ENCODE measurements at places on chromosomes 6 and 20. TPM values are rescaled to one million over a fixed set of nuclear protein-coding genes. Genes with fewer than 3 reads are reported as not detected.

- ATAC-seq = no peak
Measured at GRCh38 chr6:17869753-17870050, 117.7 kb downstream of the KIF13A start.

Gene ADGRB3
- total RNA-seq = 0.20 TPM

Gene MEP1A
- total RNA-seq = not detected

Gene PROKR2
- not detected for total RNA-seq

Gene FANCE
- total RNA-seq = 10.4 TPM

- ATAC-seq = no peak
Measured at GRCh38 chr6:78947962-78948361, 80.6 kb downstream of the IRAK1BP1 start.

Gene TREML2
- total RNA-seq = 0.04 TPM

DNA sequence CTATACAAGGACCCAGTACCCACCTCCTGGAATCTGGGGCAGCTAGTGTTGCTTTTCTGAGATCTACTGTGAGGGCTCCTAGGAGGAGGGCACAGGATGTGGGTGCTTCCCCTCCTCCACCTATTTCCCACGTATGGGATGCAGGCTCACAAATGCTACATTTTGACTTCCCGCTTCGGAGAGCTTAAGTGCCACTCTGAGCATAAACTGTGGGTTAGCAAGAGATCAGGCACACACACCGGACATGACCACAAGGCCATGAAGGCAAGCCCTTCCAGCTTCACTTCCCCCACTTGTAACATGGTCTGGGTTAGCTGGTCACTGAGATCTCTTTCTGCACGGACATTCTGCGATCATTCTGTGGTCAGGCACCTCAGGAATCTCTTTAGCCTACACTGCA is 15.7 kb upstream of the TGM3 start:
- no peak for ATAC-seq

Gene TRIM39
- total RNA-seq = 9.6 TPM

DNA sequence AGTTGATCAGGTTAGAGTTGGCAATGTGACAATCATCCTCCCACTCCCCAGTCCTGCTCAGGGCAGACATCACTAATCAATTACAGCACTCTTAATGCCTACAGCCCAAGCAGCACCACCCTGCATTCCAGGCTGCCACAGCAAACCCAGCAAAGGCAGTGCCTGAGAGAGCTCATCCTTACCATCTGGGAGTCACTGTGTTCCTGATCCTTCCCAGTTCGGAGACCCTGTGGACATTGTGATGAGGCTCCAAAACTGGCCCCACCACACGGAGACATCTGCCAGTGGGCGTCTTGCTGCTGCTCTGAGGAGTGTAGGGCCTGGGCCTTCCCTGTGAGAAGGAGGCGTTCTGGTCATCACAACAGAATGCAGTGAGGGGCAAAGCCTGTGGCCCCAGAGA is 216.5 kb upstream of the CST7 start:
- ATAC-seq = no peak

DNA sequence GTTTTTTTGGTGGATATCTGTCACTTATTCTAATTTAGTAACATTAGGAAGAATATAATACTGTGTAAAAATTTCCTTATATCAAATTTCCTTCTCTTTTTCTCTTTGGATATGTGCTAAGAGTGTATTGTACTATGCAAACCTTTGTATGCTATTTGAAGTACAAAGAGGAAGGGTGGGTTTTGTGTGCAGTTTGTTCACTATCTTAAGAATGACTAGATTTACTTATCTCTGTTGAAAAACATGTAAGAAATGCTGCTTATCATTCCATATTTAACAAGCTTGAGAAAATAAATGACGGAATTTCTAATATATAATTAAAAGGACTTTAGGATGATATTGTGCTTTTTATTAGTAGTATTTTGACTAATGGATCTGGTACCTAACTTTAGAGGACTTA is 13.1 kb downstream of the CD2AP start:
- no peak for ATAC-seq

- ATAC-seq = no peak
Measured at GRCh38 chr6:84554074-84554473, 210.3 kb downstream of the TBX18 start.

GRCh38 chr6:79465381-79465780 is 71.8 kb downstream of the LCA5 start:
- ATAC-seq = no peak

DNA sequence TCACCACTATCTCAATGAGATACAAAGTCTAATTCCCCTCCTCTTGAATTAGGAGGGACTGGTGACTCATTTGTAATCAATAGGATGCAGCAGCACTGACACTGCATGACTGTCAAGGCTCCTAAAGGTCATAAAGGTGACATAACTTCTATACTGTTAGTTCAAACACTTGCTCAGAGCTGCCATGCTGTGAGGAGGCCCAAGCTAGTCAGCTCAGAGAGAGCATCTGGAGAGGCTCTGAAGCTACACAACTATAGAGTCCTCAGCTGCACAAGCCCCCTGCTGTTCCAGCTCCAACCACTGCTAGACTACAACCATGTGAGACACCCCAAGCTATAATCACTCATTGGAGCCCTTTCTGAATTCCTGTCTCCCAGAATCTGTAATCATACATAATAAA is 17.0 kb upstream of the HEY2 start:
- ATAC-seq = no peak

GRCh38 chr6:72238900-72239299 is 352.6 kb downstream of the RIMS1 start:
- ATAC-seq = no peak

DNA sequence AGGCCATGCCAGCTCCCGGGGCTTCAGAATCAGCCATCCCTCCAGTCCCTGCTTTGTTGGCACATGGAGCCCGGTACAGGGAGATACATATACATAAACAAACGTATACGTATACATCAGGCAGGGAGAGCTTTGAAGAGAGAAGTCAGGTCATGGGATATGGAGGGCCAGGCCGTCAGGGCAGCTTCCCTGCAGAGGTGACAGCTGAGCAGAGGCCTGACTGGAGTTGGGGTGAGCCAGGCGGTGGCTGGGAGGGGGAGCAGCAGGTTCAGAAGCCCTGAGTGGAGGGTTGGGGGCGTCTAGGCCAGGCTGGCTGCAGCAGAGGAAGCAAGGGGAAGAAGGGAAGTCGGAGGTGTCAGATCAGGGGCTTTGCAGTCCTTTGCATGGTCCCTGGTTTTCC is 61.7 kb downstream of the STK35 start:
- no peak for ATAC-seq

Gene C6orf136
- 10.0 TPM for total RNA-seq

GRCh38 chr6:40999569-40999968 is 39.5 kb downstream of the UNC5CL start:
- ATAC-seq = peak; percentile 48

Gene PRSS35
- not detected for total RNA-seq

Gene BTNL2
- total RNA-seq = not detected

DNA sequence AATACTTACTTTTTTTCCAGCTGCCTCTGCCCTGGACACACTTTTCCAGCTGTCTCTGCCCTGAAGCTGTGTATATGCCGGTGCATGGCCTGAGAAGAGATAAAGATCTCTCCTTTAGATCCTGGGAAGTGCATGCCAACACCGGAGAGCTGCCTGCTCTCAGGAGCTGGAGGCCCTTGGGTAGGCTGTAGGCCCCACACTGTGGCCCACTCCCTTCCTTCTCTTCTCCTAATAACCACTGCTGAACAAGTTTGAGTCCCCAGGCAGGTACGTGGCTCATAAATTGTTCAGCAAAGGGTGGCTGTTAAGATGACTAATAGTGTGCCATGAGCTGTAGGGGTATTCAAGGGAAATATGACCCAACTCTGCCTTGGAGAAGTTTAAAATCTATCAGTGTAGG is 102.5 kb downstream of the CD24 start:
- no peak for ATAC-seq

Gene ID1
- total RNA-seq = 299 TPM

- ATAC-seq = no peak
Measured at GRCh38 chr20:34927736-34928135, 27.9 kb downstream of the GSS start.

Gene KIAA1755
- total RNA-seq = 0.32 TPM

GRCh38 chr6:53934023-53934422 is 139.2 kb downstream of the LRRC1 start:
- ATAC-seq = peak; percentile 65

GRCh38 chr20:1287787-1288569 is 21.9 kb downstream of the SNPH start:
- no peak for ATAC-seq

GRCh38 chr6:76510489-76510888 is 438.0 kb upstream of the IMPG1 start:
- no peak for ATAC-seq

Gene CCN6
- total RNA-seq = not detected

DNA sequence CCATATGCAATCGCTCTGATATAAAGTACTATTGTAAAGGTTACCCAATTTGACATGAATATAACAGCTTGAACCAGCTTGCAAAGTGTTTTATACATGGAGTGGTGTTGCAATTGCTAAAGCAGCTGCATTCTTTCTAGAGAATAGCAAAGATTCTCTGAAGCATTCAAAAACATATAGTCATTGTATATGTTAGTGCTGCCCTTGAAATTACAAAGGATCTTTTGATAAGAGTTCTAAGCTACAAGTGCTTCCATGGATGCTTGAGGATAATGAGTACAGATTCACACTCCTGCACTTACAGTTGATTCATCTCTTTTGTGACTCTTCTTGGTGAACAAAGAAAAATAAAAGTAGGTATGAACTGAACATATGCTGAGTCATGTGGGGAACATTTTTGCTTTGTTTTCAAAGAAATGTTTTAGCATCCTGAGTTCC is 175.7 kb downstream of the ALDH8A1 start:
- ATAC-seq = no peak

- no peak for ATAC-seq
Measured at GRCh38 chr20:59192533-59192896, 28.9 kb downstream of the ZNF831 start.

DNA sequence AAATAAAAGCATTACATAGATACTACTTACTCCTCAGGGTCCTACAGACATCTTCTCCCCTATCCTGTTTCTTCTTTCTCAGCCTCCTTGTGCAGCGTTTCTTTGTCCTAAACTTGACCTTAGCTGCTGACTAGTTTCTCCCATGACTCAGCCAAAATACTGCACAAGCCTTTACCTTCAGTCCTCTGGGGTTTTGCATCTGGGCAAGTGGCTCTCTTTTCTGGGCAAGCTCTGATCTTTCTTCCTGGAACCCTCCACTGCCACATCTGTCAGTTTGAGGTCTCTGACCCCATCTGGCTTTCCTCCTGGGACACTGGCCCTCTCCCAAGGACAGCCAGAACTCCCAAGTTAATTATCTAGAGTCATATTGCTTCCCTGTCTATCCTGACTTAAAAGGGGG is 838.4 kb downstream of the DHX35 start:
- ATAC-seq = peak; percentile 78

Gene RAB32
- total RNA-seq = 5.7 TPM

DNA sequence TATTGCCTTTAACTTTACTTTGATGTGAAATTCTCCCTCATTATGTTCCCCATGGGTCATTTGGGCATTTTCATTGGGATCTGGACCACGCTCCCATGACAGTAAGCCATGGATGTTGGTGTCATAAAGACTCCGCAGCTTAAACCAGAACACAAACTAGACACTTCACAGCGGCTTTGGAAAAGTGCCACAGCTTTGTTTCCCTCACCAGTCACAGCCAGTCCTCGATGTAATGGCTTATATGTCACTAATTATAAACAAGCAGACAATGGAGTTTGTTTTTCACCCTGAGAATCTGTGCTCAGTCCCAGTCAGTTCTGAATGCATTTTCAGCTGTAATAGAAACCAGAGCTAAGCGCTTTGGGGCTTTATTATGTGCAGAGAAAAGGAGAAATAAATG is 23.2 kb upstream of the DAAM2 start:
- ATAC-seq = no peak

Gene HSF2
- total RNA-seq = 4.7 TPM

- peak; percentile 7 for ATAC-seq
Measured at GRCh38 chr6:137261361-137261760, 42.2 kb upstream of the IFNGR1 start.

DNA sequence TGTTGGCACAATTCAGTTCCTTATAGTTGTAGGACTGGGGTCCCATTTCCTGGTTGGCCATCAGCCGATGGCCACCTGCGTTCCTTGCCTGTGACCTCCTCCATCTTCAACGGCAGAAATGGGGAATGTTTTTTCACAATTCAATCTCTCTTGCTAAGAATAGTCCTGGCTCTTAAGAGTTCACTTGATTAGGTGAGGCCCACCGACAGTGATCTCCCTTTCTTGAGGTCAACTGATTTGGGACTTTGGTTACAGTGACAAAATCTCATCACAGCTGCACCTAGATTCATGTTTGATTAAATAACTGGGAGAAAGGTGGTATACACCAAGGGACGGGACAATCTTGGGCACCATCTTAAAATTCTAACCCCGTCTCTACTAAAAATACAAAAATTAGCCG is 139.1 kb upstream of the DTNBP1 start:
- no peak for ATAC-seq

DNA sequence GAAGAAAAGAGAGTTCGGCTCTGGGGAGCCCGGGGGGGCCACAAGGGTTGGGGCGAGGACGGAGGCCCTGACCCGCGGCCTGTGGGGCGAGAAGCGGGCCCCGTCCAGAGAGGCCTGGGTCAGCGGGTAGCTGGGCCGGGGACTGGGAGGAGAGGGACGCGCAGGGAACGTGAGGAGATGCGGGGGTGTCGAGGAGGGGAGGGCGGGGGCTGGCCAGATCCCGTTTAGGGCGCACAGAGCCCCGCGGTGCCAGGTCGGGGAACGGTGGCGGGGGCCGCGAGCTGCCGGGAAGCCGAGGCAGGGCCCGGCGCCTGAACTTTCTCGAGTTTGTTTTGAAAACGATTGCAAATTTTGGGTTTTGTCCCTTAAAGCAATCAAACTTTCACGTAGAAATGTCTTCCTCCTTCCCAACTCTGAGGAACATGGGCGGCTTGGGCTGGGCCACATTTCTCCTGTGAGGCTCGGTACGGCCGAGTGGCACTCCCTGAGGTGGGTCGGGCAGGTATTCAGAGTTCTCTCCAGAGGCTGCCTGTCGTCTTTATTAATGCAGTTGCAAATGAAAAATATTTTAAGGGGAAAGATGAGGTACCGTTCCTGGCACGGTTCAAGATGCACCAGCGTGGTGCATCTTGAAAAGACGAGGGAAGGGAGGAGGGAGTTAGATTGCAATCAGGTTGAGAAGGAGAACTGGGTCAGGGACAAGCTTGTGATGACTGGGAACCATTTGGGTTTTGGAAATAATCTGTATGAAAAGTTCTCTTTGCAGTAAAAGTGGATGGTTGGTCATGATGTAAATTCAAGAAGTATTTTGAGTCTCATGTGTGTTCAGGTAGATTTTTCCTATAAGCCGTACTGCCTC is 972 bp downstream of the RNF8 start:
- ATAC-seq = peak; percentile 72

DNA sequence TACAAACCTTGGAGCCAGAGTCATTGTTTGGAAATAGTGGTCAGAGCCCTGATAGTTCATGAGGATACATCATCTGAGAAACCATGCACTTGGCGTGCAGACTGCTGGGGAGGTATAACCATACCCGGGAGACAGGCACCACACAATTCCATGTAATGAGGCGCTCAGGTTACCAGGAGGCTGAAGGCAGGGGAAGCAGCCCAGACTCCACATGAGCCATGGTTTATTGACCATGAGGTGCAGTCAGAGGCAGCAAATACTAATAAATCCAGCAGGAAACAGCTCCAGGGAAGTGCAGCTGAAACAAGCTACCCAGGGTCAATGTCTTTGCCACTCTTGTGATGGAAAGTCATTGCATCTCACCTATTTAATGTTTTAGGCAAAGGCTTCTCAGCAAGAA is 156.0 kb downstream of the TBC1D7 start:
- ATAC-seq = no peak

- ATAC-seq = no peak
Measured at GRCh38 chr6:100726666-100727065, 154.5 kb downstream of the ASCC3 start.
